ENCODE measurements at places on chromosomes 4 and X.

- no peak for DNase-seq
Measured at GRCh38 chr4:61425315-61425714, 225.2 kb downstream of the ADGRL3 start.

DNA sequence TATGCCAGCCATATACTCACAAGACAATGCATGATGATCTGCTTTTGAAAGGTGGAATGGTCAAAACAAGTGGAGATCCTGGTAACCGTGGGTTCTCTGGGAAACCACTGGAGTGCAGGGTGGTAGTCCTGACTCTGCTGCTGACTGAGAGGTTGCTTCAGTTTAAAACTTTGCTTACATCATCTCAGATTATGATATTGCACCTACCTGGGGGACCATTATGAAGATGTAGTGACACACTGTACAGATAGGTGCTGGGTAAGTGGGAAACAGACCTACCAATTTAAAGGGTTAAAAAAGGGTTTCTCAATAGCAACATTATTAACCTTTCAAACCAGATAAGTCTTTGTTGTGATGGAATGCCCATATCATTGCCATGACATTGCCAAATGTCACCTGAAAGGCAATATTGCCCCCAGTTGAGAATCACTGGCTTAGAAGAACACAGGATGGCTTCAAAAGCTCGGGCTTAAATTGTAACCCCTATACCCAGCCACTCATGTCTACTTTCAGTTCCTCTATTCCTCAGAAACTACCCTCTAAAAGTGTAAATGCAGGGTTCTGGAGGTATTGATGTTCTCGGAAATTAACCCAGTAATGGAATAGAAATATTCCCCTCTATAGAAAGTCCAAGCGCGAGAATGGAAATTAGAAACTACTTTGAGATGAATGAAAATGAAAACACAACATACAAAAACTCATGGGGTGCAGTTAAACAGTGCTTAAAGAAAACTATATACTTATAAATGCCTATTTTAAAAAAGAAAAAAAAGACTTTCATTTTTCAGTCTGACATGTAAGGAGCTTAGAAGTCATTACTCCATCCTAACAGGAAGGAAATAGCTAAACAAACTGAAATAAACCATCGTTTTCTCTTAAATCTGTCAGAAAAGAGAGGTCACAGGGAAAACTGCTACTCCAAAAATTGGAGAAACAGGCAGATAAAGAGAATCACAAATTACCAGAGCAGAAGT is 65.8 kb downstream of the ARHGEF6 start:
- no peak for DNase-seq

- DNase-seq = no peak
Measured at GRCh38 chr4:181431006-181431405, 812.2 kb upstream of the TENM3 start.

DNA sequence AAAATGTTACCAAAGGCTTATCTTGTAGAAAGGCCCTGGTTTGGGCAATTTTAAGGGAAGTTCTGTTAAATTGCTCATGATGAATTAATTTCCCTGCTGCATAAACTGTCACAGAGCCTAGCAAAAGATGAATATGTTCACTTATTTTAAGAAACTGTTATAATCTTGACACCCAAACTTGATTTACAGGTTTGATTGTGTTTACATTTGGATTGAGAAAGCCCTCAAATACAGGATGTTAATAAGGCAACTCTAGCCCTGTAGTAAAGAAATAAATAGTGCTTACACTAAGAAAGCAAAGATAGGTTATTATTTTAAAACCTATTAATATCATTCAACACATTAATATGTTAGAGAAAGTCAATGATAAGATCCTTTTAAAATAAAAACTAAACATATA is 18.3 kb downstream of the GYG2 start:
- DNase-seq = no peak

Data from fibroblast of skin of right quadriceps (primary cell).